Suppressor macrophage treated with lipopolysaccharide for 4 hours (primary cell): ENCODE measurements at places on chromosomes 3 and 15.

- peak; percentile 90 for DNase-seq
Measured at GRCh38 chr3:134473868-134474546, 11.8 kb downstream of the ANAPC13 start.

- DNase-seq, result no peak
Measured at GRCh38 chr3:100941041-100941440, 52.2 kb downstream of the ABI3BP start.

DNA sequence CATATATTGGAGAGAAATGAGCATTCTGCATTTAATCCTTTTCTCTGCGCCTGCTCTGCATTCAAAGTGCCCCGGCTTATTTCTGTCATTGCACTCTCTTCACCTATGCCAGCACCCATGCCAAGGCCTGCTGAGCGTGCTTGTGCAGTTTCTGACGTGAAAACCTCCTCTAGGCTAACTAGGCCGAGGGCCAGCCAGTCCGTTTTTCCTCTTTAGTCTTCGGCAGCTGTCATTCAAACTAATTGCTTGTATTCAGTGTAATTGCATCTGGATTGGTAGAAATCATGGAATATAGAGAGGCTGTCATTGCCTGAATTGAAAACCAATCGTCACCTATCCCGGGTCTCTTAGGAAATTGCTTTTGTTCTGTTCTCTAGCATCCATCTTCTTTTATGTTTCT, 94.0 kb downstream of the ARPP21 start:
- no peak for DNase-seq

GRCh38 chr3:159765860-159766294, 222.8 kb upstream of the IL12A start:
- no peak for DNase-seq

DNA sequence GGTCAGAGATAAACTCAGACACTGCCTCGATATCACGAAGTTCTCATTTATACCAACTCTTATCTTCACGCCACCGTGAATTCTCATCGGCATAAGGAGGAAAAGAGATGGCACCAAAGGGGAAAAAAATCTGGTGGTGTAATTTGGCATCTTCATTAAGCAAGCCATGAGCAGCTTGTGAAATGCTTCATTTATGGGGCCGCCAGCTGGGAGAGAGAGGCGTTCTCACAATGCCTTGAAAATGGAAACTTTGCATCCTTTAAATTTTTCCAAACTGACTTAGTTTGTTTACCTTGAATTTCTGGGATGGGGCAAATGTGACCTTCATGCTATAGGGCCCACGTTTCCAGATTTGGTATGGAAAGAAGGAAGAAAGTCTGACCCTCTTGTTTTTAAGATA, 242.5 kb upstream of the ST8SIA2 start:
- no peak for DNase-seq

DNA sequence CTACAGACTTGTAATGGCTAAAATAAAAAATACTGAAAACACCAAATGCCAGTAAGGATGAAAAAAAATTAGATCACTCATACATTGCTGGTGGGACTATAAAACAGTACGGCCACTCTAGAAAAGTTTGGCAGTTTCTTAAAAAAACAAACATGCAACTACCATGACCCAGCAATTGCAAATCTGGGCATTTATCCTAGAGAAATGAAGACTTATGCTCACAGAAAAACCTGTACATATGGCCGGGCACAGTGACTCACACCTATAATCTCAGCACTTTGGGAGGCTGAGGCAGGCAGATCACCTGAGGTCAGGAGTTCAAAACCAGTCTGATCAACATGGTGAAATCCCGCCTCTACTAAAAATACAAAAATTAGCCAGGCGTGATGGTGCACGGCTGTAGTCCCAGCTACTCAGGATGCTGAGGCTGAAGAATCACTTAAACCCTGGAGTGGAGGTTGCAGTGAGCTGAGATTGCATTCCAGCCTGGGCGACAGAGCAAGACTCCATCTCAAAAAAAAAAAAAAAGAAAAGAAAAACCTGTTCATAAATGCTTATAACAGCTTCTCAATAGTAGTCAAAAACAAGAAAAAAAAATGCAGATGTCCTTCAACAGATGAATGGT, 5.6 kb downstream of the TP53BP1 start:
- DNase-seq, result no peak

DNA sequence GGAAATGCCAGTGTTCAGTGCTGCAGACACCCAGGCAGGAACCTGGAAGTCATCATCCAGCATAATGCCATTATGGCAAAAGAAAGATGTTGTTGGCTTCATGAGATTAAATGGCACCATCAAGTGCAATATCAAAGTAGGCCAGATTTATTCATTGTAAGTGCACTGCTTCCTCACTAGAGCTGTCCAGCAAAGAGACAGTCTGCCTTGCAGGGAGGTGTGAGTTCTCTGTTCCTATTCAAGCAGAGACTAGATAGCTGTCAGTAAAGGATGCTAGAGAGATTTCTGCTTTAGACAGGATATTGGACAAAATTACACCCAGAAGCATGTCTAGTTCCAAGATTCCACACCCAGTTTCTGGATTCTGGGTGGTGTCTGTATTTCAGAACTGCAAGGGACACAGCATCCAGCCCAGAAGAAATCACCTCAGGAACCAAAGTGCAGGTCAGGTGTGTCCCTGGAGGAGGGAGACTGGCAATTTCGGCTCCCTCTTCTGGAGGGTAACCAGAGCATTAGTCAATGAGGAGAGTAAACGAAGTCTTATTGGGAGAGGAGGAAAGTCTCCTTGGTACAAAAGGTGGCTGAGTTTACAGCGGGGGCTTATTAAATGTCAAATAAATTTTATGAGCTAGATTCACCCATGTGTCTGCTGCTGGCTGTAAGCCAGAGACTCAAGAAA, 377.3 kb downstream of the EPHB1 start:
- DNase-seq, result no peak

GRCh38 chr3:160698599-160699195, 21.7 kb downstream of the ARL14 start:
- no peak for DNase-seq

DNA sequence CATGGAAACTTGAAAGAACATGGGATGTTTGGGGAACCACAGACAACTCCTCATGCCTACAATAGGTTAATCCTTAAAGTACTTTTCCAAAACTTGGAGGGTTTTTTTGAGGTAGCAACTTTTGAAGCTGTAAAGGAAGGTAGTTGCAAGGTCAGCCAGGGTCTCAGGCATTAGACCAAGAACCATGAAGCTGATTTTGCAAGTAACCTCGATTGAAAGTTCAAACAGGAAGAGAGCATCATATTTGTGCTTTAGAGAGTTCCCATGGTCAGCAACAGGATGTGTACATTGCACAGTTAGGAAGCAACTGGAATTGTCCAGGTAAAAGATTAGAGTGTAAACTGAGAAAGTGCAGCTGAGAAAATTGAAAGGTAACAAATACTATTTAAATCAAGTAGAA, 199.8 kb upstream of the NR2F2 start:
- DNase-seq, result no peak

DNA sequence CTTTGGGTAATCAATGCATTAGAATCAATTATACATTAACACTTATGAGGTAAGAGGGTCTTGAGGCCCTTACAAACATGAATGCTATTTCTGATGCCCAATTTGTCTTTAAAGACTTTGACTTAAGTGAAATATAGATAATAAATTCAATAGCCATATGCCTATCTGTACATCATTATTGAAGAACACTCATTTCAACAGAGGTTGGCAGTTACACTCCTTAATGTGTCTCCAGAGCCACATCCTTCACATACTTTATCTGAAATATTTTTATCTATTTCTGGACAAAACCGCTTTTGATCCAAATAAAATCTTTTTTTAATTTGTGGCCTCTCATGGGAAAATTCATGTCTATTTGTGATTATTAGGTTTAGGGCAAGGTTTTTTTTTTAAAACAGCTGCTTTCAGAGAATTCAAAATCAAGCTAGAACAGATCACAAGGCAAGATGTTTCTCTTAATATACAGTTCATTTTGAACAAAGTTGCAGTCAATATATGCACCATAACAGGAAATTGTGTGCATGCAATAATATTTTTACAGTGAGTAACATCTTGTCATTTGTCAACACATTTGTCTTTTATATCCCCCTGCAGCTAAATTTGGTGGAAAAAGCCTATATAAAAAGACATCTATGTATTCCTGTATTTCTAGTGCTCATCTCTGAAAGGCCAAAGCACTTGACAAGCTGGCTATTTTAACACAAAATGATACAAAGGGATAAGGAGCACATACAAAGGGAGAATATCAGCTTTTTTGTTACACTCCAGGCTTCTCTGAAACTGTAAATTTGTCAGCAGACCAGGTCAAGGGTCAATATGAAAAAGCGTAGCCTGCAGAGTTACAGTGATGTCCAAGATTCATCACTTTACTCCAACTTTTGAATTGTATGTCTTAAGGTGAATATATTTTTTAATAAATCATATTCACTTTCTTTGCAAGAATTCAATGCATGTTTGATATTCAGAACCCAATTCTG, 146.2 kb upstream of the DPH6 start:
- DNase-seq, result no peak

GRCh38 chr15:57730876-57731275, 24.4 kb downstream of the POLR2M start:
- DNase-seq, result no peak

GRCh38 chr3:52090131-52090932, 34.0 kb upstream of the DUSP7 start:
- peak; percentile 48 for DNase-seq

- no peak for DNase-seq
Measured at GRCh38 chr15:46456456-46456855, 821.6 kb downstream of the SQOR start.

DNA sequence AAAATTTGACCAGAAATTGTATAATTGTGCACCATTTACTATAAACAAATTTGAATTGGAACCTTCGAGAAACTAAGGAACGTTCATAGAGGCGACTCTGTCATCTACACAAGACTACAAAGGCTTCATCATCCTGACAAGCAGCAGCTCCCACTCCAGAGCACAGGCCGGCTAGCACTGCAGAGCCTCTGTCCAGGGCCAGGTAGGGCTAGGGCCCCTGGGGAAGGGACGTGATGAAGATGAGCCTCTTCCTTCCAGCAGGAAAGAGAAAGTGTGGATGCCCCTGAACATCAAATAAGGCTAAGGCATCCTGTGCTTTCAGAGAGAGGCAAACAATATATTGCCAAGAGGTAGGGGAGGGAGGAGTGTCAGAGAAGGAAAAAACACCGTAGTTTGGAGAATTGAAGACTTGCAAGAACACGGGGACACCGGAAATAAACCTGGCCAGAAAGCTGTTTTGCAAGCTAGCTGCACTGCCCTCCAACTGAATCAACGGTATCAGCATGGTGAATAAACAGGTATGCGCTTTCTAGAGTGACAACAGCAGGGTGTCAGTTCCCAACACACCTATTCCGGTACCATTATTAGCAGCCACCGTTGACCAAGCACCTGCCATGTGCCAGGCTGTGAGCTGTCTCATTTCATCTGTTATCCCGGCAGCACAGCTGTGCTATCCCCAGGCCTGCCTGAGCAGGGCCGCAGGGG, 12.4 kb downstream of the XXYLT1 start:
- DNase-seq, result no peak

DNA sequence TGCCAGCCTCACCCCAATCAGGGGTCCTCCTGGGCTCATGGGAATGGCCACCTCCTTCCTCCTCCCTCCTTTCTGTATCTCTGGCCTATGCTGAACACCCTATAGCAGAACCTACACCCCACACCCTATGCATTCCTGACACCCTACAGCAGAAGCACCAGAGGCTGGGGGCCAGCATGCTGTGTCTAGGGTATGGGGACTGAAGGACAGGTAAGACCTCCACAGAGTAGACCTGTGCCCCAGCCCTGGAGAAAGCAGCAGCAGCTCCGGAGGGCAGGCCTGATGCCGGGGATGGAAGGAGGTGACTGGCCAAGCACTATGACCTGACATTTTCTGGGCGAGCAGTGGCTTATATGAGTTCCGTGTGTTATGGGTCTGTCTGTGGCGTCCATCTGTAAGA, 66.9 kb downstream of the TLE3 start:
- DNase-seq, result no peak

DNA sequence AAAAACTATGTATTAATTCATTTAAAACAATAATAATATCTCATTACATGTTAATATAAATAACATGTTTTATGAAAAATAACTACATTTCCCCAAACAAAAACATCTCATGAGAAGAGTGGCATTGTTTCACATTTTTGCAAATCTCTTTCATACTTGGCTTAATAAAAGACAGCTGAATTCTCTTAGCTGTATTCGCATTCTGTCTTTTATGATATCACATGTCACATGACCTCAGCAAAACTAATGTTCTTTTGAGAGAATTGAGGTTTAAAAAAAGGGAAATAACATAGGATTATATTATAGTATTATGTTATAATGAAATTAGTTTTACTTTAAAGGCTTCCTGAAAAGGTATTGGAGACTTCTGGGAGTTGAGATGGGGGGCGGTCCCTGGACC, 48.4 kb upstream of the SPPL2A start:
- DNase-seq, result peak; percentile 3

DNA sequence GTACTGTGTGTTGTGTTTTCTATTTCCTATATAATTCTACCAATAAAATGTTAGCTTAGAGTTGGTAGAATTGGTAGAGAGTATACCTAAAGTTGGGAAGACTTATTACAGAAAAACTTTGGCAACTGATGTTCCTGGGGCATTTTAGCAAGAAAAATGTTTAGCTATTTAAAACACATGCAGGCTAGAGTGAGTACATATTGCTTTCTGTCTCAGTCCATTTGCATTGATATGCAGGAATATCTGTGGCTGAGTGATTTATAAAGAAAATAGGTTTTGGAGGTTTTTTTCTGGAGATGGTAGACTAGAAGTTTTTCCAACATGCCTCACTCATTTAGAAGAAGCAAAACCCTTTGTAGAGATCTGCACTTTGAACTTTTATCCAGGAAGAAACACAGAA, 30.4 kb upstream of the OR5K1 start:
- no peak for DNase-seq

DNA sequence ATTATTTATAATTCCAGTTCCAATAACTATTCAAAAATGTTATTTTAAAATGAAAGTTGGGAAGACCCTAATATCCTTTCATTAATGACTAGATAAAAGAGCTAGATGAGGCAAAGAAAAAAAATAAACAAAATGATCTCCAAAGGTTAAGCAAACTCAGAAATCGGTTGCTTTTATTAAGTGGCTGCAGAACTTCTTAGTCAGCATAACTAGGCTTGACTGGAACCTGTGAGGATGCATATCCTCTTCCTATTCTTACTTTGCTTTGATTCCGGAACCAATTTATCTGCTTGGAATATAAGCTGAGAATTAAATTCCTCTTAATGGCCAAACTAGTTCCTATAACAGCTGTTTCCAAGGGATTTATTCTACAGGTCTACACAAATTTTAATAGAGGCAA, 10.7 kb downstream of the GAP43 start:
- DNase-seq, result no peak

DNA sequence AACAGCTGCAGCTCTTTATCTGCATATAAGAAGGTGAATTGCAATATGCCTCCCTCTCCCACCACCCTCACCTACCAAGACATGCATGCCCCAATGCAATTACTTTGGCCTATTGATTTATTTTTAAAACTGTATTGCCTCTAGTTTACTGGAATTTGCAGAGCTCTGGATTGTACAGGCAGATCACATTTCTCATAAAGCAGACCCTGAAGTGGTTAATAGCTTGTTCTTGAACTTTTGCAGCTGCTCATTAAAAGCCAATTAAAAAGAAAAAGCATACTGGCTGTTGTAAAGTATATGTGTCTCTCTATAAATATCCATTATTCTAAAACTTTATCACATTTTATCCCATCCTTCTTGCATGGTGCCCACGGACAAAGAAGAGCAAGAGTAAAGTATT, 221.5 kb upstream of the TOPAZ1 start:
- no peak for DNase-seq
